Activated CD4-positive, alpha-beta T cell treated with anti-CD3 and anti-CD28 coated beads, Interleukin-2, amount 10 ng/mL, durations not matched to agents 24 days and 14 days (primary cell): ENCODE measurements at places on chromosomes 1 and 21. TPM values are rescaled to one million over a fixed set of nuclear protein-coding genes. Genes with fewer than 3 reads are reported as not detected.

Gene NAV1
- 0.40 and 1.1 TPM in 2 replicates for total RNA-seq

Gene RPE65
- not detected in 2 replicates for total RNA-seq

Gene SLC2A5
- total RNA-seq: not detected in 2 replicates

Gene LYPD8
- total RNA-seq: not detected in 2 replicates

Gene MAP3K21
- total RNA-seq: 1.5 and 1.6 TPM in 2 replicates

Gene SHISA4
- 0.38 and 0.77 TPM in 2 replicates for total RNA-seq

Gene THEM5
- total RNA-seq: not detected in 2 replicates

Gene MATN1
- 0.50 and 0.54 TPM in 2 replicates for total RNA-seq

Gene ADCY10
- total RNA-seq: 0.09 and 0.19 TPM in 2 replicates

Gene PHACTR4
- total RNA-seq: 29.6 and 30.5 TPM in 2 replicates

Gene RPTN
- total RNA-seq: not detected in 2 replicates

Gene DEDD
- total RNA-seq: 45.7 and 46.2 TPM in 2 replicates

Gene FCRLB
- total RNA-seq: not detected in 2 replicates
